Stimulated activated CD4-positive, alpha-beta T cell treated with anti-CD3 and anti-CD28 coated beads, TNF-alpha, amount 100 ng/mL, for 4 hours (primary cell): ENCODE measurements at places on chromosomes 11 and 22.

DNA sequence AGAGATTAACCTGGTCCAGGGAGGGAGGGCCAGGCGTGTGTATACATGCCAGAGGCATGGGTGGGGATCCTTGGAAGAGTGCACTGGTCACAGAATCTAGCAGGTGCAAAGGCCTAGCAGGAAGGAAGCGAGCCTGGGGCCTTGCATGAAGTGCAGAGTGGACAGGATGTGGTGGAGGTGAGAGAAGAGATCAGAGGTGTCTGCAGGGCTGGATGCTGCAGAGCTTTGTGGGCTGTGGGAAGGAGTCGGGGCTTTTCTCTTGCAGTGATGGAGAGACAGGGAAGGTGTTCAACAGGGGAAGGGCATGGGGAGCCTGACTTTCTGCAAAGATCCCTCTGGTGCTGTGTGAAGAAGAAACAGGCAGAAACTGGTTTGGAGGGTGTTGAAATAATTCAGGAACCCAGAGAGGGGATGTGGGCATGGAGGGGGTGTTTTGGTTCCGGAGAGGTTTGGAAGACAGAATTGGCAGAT, 2.5 kb upstream of the TPST2 start:
- DNase-seq, result no peak

- no peak for DNase-seq
Measured at GRCh38 chr11:94303966-94304958, at the start of gene IZUMO1R. TSS of gene IZUMO1R (plus strand) at chr11:94304580. CDS start at chr11:94305637, 1,057 bp downstream.

GRCh38 chr11:25396847-25397246, 900.0 kb downstream of the LUZP2 start:
- no peak for DNase-seq

DNA sequence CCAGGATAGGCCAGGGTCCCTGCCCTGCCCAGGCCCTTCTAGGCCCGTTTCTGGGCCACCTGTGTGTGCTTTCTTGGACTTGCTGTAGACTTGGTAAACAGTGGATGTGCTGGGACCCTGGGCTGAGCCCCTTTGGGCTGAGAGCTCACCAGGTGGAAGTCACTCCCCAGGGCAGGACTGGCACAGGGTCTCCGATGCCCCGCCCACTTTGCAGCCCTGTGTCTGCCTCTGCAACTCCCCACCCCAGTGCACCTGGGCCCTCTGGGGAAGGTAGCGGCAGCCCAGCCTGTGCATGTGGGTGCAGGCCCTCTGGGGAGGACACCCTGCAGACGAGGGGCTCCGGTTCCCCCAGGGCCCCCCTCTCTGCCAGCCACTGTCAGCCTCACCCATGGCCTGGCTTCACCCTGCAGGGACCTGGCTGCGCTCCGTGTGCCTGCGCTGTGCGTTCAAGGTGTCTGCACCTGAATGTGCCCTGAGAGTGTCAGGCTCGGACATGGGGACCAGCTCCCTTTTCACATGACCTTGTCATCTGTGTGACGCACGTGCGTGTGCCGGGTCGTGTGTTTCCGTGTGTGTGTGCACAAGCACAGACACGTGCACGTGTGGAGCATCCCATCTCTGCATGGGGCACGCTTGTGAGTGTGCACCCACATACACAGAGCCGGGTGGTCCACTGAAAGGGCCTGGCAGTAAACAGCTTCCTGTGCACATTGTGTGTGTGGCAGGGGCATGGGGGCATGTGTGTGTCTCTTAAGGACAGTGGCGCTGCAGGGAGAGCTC, 118.5 kb downstream of the KCNQ1OT1 start:
- DNase-seq, result no peak

- DNase-seq, result no peak
Measured at GRCh38 chr11:90218606-90219005, 4.2 kb downstream of the CHORDC1 start.

- no peak for DNase-seq
Measured at GRCh38 chr11:102929972-102930371, 25.6 kb downstream of the MMP13 start.

DNA sequence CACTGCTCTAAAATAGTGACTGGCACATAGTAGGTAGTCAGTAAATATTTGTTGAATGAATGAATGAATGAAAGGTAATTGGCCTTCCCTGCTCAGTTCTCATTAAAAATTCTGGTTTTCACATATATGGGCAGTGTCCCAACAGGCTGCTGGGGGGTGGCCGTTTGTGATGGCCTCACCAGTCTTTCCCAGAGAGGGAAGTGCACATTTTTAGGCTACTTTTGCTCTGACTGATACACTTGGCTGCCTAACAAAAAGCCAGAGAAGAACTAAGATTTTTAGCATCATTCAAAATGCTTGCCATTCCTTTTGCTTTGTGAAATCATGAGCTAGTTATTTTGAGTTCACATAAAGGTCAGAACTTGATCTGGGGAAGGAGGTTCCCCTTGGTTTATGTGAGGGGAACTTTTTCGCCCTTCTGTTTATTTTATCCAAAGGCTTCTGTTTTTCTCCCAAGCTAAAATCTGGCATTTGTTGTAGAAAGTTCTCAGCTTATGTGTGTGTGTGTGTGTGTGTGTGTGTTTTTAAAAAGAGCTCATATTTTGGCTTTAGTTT, 83.1 kb downstream of the PTPRJ start:
- DNase-seq, result no peak

- no peak for DNase-seq
Measured at GRCh38 chr11:72358466-72359405, 75.6 kb downstream of the CLPB start.

DNA sequence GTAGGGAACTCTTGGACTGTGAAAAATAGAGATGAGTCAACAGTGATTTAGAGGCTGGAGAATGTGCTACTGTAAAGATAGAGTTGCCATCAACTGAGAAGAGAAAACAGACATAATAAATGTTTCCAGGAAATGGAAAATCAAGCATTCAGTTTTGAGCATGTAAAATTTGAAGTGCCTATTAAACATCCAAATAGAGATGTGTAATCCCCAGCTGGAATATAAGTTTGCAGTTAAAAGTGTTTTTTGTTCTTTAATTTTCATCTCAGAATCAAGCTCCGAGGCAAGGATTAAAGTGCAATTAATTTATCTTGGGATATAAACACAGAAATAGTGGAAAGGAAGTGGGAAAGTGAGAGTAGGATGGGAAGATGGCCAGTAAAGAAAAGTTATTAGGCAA, 666.0 kb upstream of the RAG2 start:
- no peak for DNase-seq

DNA sequence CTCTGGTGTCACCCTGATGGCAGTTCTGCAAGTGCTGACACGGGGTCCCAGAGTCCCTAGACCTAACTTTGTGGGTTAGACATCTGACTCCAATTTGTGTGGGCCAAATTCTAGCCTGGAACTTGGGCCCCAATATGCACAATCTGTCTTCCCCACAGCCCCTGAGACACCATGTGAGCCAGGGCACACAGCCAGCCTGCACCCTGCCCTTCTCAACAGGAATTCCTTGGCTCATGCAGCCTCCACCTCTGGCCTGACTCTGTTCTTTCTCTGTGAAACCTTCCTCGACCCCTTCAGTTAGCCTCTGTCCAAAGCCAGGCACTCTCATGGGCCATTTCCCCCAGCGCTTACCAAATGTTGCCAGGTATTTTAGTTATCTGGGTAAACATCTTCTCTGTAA, 59.1 kb upstream of the POU2AF1 start:
- no peak for DNase-seq

GRCh38 chr11:67410369-67410831, 5.1 kb upstream of the CARNS1 start:
- no peak for DNase-seq

GRCh38 chr22:18994701-18995326, 58.7 kb upstream of the PRODH start:
- no peak for DNase-seq

GRCh38 chr11:1397146-1397861, 7.6 kb downstream of the BRSK2 start:
- DNase-seq, result no peak

- DNase-seq, result no peak
Measured at GRCh38 chr22:34808618-34809017, 257.3 kb upstream of the ISX start.

GRCh38 chr11:20118209-20118608, 42.1 kb downstream of the DBX1 start:
- no peak for DNase-seq

DNA sequence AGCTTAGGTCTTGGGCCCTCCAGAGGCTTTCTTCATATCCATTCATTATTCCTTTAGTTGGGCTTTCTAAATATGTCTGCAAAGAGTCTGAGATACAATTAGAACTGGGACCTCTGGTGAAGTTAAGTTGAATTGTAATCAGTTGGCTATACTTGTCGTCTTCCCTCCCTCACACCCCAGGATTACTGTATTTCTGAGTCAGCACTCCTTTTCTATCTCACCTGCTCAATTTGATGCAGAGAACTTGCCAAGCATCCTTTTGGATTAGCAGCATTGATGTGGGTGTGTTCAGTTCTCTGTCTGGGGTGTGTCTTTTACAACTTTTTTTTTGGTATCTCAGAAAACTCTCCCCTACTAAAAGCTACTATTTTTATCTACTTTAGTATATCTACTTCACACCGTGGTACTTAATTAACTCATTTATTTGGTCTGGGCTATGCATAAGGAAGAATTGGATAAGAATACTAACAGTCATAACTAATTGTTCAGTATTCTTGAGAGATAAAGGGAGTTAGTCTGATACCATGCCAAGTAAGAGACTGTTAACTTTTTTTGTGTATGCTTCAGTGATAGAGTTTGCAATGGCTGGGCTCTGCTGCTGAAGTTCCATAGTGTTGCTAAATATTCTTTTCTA, 15.1 kb downstream of the CTNND1 start:
- DNase-seq, result no peak

DNA sequence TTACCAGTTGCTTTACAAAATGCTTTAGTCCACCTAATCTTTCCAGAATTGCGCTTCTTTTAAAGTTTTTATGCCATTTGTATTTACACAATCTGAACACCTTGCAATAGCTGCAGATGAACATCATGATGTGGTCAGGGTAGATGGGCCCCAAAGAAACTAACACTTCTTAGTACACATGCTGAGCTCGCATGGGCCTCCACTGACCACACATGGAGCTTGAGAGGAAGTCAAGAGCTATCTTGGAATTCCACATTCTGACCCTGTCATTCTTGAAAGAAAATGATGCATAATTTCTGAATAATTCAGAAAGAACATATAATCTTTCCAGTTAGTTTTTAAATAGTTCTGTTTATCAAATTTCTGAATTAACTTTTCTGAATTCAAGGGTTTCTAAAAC, 7.7 kb downstream of the LIPT2 start:
- no peak for DNase-seq

- no peak for DNase-seq
Measured at GRCh38 chr11:34639545-34639944, 18.7 kb downstream of the EHF start.

DNA sequence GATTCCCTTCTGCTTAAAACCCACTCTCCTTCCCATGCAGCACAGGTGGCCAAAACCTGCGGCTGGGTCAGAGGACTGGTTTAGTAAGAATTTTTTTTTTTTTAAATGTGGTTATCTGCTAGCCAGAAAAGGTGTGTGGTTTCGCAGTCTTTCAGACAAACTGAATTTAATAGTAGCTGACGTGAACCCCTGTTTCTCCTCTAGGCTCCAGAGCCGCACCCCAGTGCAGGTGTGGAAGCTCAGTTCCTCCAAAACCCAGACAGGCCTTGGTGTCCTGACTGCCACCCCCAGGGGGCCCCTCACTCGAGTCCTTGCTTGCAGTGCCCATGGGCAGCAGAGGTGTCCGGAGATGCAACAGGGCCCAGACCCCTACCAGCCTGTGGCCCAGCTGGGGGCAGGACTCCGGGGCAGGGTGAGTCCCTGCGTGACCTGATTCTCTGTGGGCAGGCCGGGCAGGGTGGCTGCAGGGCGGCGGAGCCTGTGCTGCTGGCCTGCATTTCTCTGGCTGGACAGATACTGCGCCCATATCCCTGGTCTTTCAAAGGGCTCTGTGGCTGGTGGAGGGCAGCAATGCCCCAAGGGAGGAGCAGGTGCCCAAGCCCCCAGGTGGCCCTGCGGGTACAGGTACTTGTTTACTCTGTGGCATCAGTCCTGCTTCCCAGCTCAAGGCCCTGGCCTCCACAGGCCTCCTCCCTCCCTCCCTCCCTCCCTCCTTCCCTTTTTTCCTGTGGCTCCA, 15.2 kb downstream of the KCNQ1 start:
- no peak for DNase-seq

DNA sequence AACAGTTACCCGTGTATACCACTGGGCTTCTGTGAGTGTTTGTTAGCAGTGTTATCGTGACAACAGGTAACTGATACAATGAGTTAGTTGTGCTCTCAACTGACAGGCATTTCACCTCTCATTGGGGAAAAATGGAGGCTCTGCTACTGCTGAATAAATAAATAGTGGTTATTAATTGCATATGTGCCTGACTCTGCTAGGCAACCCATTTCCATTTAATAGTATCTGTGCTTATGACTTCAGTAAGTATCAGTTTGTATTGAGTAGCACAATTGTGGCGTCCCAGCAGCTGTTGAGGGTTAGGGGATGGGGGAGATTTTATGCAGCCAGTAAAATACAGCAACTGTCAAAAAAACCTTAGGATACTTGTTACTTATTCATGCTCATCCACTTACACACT, 123.4 kb upstream of the SEZ6L start:
- DNase-seq, result no peak
